ENCODE measurements at places on chromosomes 1 and 21.

GRCh38 chr1:210908791-210909190 is 225.2 kb downstream of the KCNH1 start:
- no peak for DNase-seq

- DNase-seq: no peak
Measured at GRCh38 chr1:9294910-9295636, 2.4 kb downstream of the SPSB1 start.

DNA sequence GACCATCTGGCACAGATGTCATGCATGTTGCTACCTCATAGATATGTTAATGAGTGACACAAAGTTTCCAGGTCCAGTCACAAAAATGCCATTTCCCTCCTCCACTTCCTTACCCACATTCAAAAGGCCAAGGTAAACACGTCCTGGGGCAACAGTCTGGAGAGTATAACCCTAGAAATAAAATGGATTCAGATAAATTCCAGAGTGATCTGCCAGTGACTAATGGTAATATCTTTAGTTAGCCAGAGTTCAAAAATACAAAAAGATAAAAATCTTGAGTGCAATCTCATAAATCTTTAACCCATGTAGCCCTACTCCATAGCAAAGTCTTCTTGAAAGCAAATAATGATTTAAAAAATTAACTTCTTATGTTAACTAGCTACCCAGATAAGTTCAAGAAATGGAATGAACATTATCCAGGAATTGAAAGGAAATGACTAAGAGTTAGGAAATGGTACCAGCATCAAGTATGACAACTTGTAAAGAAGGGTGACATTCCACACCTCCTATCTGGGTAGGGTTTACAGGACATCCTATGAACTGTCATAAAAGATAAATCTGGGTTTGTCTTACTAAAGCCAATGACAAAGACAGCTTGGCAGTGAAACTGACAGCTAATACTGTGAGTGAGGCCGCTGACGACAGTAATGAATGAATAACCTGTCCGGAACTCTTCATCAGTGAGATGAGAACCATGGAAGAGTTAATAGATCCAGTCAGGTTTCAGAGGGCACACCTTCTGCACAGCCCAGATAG is 18.1 kb downstream of the RGS2 start:
- no peak for DNase-seq

DNA sequence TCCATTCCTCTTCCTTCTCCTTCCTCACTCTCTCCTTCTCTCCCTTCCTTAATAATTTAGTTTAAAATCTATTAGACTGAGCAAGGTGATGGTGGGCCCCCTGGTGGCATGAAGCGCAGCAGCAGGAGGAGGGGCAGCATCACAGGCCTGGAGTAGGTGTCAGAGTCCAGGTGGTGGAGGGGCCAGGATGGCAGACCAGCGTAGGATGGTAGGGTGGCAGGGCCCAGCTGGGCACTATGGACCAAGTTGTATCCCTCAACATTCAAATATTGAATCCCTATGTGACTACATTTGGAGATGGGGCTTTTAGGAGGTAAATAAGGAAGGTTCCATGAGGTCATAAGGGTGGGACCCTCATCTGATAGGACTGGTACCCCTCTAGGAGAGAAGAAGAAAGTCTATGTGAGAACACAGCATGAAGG is 61.0 kb downstream of the WDR4 start:
- DNase-seq: no peak

DNA sequence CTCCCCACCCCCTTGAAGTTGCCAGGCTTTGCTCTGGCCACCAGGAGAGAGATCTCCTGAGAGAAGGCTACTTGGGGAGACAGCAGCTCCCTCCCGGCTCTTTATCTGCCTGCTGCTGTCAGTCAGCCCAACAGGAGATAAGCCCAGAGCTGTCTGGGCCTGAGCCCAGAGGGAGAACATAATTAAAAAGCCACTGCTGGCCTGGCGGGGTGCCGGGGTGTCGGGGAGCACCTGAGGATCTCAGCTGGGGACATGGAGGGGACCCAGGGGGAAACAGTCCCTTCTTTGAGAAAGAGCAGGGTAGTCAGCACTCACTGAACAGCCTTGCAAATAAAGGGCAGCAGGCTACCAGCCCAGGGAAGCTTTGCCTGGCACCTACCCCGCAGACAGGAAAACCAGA is 17.9 kb downstream of the VWA5B1 start:
- DNase-seq: no peak

GRCh38 chr21:39050841-39051587 is 132.2 kb downstream of the PSMG1 start:
- no peak for DNase-seq

DNA sequence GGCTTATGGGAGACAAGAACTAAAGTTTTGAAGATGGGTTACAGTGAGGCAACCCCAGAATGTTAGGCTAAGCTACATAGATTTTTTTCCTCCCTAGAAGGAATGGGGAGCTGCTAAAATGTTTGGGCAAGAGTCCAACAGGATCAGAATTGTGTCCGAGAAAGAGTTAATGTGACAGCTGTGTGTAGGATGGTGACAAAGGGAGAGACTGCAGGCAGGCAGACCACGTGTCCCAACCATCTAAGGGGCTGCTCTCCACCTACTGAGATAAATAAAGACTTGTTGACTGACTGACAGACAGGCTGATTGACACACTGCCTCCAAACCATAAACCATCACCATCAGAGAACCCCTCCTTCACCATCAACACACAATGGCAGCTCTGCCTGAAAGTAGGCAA is 133.7 kb upstream of the CTTNBP2NL start:
- no peak for DNase-seq

GRCh38 chr1:230070321-230071208 is 3.5 kb downstream of the GALNT2 start:
- DNase-seq: no peak

- peak; percentile 4 for DNase-seq
Measured at GRCh38 chr1:57741521-57741920, 317.7 kb upstream of the DAB1 start.

- no peak for DNase-seq
Measured at GRCh38 chr1:228717081-228717480, 18.2 kb upstream of the RHOU start.

- no peak for DNase-seq
Measured at GRCh38 chr1:198132060-198132781, 24.6 kb upstream of the NEK7 start.

- no peak for DNase-seq
Measured at GRCh38 chr1:95249916-95250315, 15.9 kb downstream of the RWDD3 start.

- no peak for DNase-seq
Measured at GRCh38 chr1:228872080-228872479, 136.8 kb downstream of the RHOU start.

GRCh38 chr1:233261695-233262094 is 33.8 kb downstream of the PCNX2 start:
- DNase-seq: no peak

GRCh38 chr1:54886724-54887664 is at the start of gene DHCR24:
TSS of gene DHCR24 (minus strand) at chr1:54887195. CDS start at chr1:54887119, 76 bp downstream.
- peak; percentile 94 for DNase-seq

- DNase-seq: no peak
Measured at GRCh38 chr1:3827813-3828307, 29.2 kb downstream of the CEP104 start.

DNA sequence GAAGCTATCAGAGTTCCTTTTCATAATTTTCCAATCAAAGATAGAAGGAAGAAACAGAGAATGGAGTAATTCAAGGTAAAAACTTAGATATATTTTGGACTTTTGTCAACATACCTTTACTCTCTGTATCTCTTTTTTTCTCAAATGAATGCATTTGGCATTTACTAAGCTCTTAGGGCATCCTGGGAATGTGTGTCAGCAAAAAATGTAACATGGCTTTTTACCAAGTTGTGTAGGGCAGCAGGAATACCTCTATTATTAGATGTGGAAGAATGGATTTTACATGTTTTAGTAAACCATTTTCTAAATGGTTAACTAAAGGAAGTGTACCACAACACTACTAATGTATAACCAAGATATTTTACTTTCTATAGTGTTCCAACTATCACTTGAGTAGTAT is 4.2 kb upstream of the COL11A1 start:
- DNase-seq: no peak

DNA sequence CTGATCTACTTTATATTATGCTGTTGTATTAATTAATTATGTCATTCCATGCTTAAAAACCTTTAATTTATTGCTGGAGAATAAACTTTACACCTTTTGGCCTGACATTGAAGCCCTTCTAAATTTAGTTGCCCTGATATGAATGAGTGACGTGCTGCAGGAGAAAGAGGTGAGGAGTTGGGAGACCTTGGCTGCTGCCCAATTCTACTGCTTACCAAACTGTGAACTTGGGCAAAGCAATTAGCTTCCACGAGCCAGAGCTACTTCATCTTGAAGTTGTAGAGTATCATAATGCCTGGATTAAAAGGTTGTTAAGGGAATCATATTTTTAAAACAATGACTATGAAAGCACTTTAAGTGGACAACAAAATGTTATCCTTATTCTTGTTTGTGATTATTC is 126.8 kb upstream of the DEPDC1 start:
- no peak for DNase-seq

DNA sequence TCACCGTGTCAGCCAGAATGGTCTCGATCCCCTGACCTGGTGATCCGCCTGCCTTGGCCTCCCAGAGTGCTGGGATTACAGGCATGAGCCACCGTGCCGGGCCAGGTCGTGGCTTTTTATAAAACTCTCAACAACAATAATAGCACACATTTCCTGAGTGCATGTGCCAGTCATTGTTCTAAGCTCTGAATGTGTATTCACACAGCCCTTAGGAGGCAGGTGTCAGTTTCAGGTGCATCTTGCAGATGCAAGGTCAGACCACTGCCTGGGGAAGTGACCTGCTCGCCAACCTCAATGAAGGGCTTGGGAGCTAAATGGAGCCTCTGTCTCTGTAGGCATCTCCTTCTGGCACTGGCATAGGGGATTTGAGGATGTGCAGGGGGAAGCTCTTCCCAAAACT is 1.6 kb upstream of the LEFTY2 start:
- DNase-seq: peak; percentile 64

DNA sequence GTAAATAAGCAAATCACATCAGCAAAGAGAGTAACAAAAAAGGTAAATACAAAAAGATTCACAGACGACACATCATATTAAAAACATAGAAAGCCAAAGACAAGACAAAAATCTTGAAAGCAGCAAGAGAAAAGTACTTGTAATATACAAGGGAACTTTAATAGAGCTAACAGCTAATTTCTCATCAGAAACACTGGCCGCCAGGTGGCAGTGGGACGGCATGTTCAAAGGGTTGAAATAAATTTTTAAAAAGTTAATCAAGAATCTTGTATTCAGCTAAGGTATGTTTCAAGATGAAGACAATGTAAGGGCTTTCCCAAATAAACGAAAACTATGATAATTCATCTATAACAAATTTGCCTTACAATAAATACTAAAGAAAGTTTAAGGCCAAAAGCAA is 358.1 kb downstream of the LRRIQ3 start:
- DNase-seq: no peak

- no peak for DNase-seq
Measured at GRCh38 chr21:31284797-31285397, 59.2 kb downstream of the TIAM1 start.

- DNase-seq: no peak
Measured at GRCh38 chr1:118927427-118928187, 60.5 kb downstream of the TBX15 start.

- DNase-seq: no peak
Measured at GRCh38 chr1:64459743-64460142, 10.2 kb upstream of the CACHD1 start.

DNA sequence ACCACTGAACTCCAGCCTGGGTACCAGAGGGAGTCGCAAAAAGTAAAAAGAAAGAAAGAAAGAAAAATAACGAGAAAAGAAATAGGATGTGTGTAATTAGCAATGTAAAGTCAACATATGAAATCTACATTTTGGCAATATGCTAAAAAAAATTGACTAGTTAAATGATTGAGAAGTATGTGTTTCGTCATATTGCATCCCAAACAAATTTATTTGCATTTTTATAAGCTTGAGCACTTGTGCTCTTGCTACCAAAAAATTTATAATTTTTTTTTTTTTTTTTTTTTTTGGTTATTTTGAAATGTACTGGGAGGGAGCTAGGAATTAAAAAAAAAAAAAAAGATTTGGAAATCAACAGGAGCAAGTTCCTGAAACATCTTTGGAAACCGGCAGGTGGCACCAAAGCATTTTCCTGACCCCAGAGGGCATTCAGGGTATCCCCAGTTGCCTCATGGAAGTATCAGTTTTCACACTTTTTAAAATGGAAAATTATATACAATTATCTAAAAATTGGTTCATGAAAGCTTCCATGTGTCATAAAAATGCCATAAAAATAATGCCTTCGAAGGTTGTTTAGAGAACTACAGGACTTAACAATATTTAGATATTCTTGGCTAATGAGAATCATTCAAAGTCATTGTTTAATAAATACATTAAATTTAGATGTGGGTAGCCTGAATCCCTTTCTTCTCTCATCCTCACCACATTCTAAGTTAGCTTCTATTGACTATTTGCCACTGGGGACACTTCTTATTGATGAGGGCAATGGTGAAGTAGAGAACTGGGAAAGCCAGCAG is 4.8 kb upstream of the HEATR1 start:
- no peak for DNase-seq

GRCh38 chr1:56569661-56570060 is 9.7 kb downstream of the PLPP3 start:
- DNase-seq: no peak
